NCI-H1092 (cell line): ENCODE measurements at places on chromosomes 13 and 19.

GRCh38 chr13:76822698-76823267 lies 63.4 kb downstream of the KCTD12 start:
- DNase-seq, result no peak

DNA sequence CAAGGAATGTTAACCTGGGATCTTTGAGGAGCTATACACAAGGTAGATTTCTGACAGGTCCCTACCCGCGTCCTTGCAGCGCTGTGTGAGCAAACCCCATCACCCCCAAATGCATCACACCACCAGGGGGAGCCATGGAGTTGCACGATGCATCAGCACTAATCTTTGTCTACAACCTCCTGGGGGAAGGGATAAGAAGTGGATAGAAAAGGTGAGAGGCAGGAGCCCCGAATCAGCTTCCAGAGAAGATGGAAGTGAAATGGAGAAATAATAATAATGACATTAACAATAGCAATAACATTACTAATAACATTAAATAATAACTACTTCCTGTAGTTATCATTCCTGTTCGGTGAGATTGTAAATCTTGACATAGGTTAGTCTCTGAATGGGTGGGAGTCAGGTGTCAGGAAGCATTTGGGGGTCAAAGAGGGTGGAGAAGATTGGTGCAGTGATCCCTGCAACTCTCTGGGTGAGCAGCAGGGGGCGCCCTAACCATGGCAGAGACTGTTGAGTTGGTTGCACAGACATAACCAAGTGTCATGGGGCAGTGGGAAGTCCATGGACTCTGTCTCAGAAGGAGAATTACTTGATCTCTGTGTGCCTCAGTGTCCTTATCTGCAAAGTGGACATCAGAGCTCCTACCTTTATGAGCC lies 16.5 kb downstream of the SIGLEC7 start:
- DNase-seq, result no peak

DNA sequence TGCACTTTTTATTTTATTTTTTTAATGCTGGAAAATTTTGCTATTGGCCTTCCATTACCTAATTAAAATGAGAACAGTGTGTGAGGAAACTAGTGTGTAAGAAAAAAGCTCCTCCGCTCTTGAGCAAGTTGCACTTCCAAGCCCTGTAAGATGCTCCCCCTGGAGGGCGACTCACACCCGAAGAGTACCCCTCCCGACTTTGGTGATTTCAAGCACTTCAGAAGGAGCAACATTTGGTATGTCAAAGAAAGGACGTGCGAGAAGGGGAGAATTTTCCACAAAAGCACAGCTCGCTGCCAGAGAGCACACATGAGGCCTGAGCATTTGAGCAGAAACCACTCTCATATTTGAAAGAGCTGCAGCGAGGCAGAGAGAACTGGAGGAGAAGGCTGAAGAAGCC lies 504.4 kb downstream of the FGF9 start:
- DNase-seq, result no peak

- DNase-seq, result no peak
Observed at GRCh38 chr19:4232614-4233281, 3.4 kb downstream of the EBI3 start.

- no peak for DNase-seq
Observed at GRCh38 chr19:30855442-30855841, 483.3 kb downstream of the ZNF536 start.

DNA sequence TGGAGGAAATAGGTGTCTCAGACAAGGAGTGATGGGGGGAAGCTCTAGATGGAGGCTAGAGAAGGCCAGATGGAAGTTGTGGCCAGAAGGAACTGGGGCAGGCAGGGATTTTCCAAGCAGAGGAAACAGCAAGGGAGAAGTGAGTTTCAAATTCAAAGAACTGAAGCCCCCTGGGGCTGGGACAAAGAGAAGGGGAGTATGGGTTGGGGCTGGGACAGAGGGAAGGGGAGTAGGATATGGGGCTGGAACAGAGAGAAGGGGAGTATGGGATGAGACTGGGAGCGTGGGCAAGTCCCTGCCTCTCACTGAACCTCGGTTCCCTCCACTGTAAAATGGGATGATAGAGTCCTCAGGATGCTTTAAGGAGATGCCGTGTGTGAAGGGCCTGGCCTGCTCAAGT lies 1.9 kb upstream of the GTF2F1 start:
- no peak for DNase-seq

GRCh38 chr13:43319617-43320444 lies 296.4 kb downstream of the DNAJC15 start:
- no peak for DNase-seq

DNA sequence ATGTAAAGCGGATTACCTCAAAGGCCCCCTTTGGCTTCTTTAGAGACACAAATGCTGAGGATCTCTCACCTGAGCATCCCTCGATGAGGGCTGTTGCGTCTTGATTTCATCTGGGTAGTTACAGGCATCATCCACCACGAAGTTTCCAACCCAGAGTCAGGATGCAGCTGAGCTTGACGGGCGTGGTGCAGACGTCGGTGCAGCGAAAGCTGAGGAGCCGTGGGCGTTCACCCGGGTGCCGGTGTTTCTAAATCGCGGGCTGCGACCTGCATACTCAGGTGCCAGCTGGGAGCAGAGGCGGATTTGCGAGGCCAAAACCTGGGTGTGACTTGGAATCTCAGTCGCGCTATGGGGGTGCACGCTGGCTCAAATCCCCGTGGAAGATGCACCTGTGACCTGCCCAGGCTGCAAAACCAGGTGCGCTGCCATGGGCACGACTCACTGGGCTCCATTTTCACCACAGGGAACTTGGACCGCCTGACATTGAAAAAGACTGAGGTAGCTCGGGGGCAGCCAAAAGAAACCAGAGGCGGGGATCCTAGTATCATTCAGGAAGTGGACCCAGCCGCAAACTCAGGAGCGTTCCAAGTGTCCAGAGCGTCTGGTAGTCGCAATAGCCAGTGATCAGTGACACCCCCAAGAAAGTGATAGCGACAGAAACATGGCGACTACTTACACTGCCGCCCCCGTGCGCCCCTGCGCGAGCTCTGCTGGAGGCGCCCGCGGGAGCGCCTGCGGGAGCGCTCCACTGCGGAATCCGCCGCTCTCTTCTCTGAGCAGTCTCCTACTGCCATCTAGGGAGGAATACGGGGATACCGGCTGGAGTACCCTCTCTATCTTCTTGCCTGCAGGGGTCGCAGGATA lies 36.4 kb upstream of the IGFL4 start:
- DNase-seq, result peak; percentile 79

GRCh38 chr19:46381346-46381745 lies 32.0 kb downstream of the CCDC8 start:
- no peak for DNase-seq

DNA sequence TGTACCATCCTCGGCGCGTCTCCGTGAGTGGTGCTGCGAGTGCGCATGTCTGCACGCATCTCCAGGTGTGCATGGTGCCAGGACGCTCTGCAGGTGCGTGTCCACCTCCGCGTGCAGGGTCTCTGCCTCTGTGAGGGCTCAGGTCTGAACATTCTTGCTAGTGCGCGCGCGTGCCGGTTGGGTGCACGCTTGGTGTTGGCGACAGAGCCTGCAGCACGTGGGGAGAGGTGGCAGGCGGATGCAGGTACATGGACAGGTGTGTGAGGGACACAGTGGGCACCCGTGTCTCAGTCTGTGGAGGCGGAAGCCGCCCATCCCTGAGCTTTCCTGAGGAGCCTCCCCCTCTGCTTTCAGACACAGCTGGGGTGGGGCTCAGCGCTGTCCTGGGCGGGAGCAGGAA lies 4.9 kb upstream of the OR10H2 start:
- DNase-seq, result no peak

GRCh38 chr13:33353210-33353609 lies 67.7 kb upstream of the STARD13 start:
- no peak for DNase-seq

GRCh38 chr19:38143847-38144246 lies 80.2 kb downstream of the DPF1 start:
- DNase-seq, result no peak

DNA sequence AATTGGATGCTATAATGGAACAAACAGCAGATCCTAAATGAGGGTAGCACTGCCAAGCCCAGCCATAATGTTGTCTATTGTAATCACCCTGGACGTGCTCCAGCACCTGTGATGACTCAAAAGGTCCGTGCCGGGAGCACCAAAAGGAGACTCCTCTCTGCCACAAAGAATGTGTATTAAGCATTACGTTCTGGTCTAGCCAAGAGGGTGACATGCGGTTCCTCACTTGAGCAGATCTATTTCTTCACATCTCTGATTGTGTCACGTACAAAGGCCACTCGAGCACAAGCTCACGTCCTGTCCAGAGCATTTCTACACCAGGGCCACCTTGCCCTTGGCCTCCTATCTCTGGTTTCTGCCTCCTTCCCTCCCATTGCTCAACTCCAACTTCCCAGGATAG lies 219.9 kb upstream of the IRS2 start:
- no peak for DNase-seq

- peak; percentile 66 for DNase-seq
Observed at GRCh38 chr13:78198419-78198818, 279.8 kb upstream of the EDNRB start.

GRCh38 chr13:77386880-77387606 lies 60.1 kb upstream of the MYCBP2 start:
- DNase-seq, result no peak

- DNase-seq, result no peak
Observed at GRCh38 chr13:22848539-22849052, 332.2 kb upstream of the SGCG start.

- no peak for DNase-seq
Observed at GRCh38 chr19:27901078-27901477, 1311.9 kb downstream of the UQCRFS1 start.

DNA sequence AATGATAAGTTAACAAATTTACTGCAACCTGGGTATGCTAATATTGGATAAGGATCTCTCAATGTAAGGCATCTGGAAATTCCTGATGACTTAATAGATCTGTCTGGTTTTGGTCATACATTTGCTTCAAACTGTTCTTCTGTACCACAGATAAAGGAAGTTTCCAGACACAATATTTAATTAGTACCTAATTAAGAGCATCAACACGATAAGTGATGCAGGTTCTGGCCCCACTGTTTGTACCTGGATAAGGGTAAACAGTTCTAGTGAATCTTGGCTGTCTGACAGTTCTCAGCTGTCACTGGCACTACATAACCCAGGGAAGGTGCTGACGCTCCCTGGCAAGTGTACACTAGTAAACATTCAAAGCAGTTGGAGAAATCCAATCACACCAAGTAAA lies 165.6 kb downstream of the MZT1 start:
- no peak for DNase-seq

- peak; percentile 48 for DNase-seq
Observed at GRCh38 chr19:459724-460511, 915 bp downstream of the SHC2 start.

DNA sequence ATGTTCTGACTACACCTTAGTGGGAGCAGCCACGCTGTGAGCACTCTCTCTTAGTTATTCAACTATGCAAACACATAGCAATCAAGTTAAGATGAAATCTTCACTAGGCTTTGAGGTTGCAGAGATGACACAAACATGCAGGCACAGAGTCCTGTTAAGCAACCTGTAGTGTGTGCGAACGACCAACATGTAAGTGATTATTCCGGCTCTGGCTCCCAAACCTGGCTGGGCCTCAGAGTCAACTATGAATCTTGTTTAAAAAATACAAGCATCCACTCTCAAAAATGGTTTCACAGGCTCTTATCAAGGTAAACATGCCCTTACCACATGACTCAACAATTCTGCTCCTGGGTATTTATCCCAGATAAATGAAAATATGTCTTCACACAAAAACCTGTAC lies 91.4 kb downstream of the IRS2 start:
- no peak for DNase-seq

- no peak for DNase-seq
Observed at GRCh38 chr13:92721620-92722019, 505.0 kb upstream of the GPC6 start.

GRCh38 chr13:29500386-29500785 lies 95.1 kb downstream of the SLC7A1 start:
- no peak for DNase-seq

DNA sequence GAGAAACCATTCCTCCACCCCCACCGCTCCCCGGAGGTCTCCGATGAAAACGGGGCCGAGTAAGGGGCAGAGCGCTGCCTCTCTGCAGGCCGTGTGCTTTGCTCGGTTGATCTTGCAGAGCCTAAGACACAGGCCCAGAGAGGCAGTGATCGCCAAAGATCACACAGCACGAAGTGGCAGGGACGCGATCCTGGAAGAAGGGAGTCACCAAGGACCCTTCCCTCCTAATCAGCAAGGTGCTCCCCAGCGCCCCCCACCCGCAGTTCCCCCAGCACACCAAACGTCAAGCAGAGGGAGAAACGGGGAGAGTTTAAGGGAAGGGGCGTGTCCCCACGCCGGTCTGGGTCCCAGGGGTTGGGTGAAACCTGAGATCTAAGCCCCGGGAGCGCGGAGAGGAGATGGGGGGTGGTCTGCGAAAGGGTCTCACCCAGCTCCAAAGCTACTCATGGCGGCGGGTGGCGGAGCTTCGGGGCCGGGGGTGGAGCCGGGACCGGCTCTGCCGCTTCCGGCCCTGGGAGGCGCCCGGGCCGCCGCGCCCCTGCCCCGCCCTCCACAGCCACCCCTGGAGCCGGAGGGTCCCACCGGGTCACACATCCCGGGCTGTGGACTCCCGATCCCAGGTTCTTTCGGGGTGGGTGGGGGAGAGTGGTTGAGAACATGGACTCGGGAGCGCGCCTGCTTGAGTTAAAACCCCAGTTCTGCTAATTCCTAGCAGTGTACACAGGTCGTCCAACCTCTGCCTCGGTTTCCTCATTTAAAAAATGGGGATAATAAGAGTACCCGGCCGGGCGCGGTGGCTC lies at the start of gene EML2:
Gene EML2, minus strand, starts transcription at position 468 of the 800 bp plus-strand sequence. Its CDS starts 21 bp downstream, at position 447.
- no peak for DNase-seq

DNA sequence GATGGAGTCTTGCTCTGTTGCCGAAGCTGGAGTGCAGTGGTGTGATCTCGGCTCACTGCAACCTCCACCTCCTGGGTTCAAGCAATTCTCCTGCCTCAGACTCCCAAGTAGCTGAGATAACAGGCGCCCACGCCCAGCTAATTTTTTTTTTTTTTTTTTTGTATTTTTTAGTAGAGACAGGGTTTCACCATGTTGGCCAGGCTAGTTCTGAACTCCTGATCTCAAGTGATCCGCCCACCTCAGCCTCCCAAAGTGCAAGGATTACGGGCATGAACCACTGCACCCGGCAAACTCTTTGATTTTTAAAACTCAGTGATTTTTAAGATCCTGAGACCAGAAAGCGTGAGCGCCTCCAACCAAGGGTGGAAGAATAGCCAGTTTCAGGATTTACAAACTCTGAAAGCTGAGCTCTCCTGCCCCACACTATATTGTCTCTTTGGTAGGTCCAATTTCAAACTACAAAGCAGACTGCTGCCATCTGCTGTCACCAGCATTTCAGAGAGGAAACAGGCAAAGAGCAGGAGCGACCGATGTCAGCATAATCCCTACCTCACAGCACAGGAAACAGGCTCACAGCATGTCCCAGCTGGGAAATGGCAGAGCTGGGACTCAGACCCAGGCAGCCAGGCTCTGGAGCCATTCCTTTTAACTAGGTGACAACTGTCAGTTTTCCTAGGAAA lies 9.2 kb downstream of the NOSIP start:
- DNase-seq, result no peak

- DNase-seq, result no peak
Observed at GRCh38 chr13:66842766-66843165, 387.4 kb downstream of the PCDH9 start.
